Activated gamma-delta T cell treated with Interleukin-2 at 50 U/mL for 16 hours (primary cell): ENCODE measurements at places on chromosomes 2 and 18.

DNA sequence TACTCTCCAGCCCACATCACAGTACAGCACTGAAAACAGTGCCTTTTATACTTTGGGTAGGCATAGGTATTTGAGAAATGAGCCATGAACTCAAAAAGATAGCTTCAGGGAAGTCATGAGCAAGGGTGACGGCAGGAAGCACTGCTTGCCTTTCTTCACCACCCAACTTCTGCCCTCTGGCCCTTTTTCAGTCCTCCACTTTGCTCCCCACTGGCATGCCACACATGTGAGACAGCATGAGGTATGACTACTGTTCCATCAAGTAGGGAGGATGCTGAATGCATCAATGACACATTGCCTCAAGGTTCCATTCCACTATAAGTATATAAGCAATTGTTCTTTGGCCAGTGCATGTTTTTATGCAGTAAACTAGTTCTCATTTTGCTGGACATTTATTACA lies 373.0 kb downstream of the NRXN1 start:
- no peak for DNase-seq

DNA sequence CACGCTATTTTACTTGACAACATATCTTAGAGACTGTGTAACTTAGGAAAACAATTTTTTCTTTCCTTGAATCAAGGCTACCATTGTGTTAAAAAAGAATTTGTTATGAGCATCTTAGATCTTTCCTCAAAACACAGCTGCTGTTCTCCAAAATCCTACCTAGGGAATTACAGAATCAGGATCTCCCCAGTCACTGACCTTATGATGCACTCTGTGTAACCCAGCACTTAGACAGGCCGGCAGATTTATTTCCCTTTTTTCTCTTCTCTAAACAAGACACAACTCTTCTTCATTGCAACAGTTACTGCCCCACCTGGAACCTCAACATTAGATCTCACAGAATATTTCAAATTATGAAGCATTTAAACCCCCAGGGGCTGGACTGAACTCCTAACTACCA lies 13.5 kb upstream of the C2orf15 start:
- no peak for DNase-seq

GRCh38 chr2:133072837-133073694 lies 403.1 kb upstream of the LYPD1 start:
- DNase-seq = no peak

GRCh38 chr2:187477051-187477450 lies 29.0 kb upstream of the CALCRL start:
- DNase-seq = no peak

DNA sequence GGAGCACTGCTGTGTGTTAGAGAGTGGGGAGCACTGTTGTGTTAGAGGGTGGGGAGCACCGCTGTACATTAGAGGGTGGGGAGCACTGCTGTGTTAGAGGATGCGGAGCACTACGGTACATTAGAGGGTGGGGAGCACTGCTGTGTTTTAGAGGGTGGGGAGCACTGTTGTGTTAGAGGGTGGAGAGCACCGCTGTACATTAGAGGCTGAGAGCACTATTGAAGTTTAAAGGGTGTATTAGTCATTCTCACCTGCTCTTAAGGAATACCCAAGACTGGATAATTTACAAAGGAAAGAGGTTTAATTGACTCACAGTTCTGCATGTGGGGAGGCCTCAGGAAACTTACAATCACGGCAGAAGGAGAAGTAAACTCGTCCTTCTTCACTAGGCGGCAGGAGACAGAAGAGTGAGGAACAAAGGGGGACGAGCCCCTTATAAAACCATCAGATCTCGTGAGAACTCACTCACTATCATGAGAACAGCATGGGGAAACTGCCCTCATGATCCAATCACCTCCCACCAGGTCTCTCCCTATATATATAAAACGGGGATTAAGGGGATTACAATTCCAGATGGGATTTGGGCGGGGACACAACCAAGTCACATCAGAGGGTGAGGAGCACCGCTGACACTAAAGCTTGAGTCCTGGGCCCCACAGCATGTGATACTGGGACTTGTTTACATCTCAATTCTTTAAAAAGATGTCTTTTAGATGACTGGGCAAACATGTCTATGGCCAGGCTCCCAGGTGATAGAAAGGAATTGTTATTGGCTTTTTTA lies 19.5 kb upstream of the AGXT start:
- no peak for DNase-seq

- no peak for DNase-seq
Measured at GRCh38 chr2:164479460-164479859, 141.8 kb downstream of the GRB14 start.

GRCh38 chr2:42192010-42192373 lies 22.8 kb downstream of the EML4 start:
- DNase-seq = no peak

DNA sequence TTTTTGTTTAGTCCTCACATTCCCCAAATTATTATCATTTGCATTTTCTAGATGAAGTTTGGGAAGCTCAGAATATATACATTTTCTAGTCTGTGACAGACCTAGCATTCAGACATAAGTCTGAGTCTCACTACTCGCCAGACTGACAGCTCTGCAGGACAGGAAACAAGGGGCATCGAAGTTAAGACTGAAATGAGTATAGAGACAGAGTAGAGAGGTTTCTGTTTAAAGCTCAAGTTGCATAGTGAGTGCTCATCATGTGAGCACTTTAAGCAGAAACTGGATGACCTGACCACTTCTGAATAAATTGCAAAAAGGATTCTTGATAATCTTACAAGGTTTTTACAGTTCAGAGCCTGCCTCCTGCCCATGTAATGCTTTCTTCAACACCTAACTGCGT lies 1.1 kb downstream of the HADHB start:
- no peak for DNase-seq

DNA sequence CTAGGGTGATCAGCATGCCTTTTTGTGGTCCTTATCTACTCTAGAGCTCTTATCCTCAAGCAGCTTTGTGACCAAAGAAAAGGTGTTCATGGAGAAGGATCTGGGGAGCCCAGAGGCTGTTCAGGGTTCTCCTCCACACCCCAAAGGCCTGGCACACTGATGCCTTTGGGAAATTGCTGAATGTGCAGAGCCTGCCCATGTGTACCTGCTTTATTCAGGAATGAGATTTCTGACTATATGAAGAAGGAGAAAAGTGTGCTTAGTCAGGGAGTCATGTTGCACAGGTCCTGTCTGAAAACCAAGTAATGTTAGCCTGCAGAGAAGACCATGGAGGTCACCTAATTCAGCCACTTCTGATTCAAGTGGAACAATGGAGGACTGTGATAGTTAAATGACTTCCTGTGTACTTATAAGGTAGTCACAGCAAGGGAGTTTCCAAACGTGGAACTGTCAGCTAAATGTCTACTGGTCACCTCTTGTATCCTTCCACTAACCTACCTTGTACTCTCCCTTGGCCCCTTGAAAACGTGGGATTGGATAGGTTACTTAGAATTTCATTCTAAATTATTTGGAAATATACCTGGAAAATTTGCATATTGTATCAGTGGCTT lies 81.3 kb downstream of the LIMS1 start:
- no peak for DNase-seq

- DNase-seq = no peak
Measured at GRCh38 chr2:10169053-10169578, 46.6 kb downstream of the RRM2 start.

- DNase-seq = no peak
Measured at GRCh38 chr2:217250013-217250524, 390.2 kb upstream of the TNP1 start.

- DNase-seq = no peak
Measured at GRCh38 chr2:207334624-207335371, 169.1 kb upstream of the KLF7 start.

- DNase-seq = no peak
Measured at GRCh38 chr2:207338610-207339009, 172.9 kb upstream of the KLF7 start.

DNA sequence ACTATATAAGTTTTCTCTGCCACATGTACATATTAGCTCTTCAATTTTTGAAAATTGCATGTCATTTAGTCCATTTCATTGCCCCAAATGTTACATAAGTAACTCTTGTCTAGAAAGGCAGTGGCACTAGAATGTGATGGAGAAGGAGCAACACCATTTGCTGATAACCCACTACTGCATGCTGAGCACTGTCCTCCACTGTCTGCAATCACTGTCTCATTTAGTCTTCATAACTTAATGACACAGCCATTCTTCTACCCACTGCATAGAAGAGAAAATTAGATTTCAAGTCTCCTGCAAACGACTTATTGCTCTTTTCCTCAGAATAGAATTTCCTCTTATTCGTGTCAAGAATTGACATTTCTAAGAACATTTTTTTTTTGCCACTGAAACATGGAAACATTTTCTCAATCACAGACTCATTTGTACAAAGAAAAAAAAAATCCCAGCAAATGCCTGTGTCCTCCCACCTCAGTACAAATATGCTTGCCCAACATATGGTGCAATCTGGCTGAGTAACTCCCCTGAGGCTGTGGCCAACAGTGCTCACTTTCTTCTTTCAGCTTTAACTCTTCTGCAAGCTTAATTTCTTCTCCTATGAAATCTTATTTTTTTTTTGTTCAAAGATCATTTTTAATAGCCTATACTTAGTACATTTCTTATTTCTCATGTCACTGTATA lies 768.6 kb upstream of the HS6ST1 start:
- DNase-seq = no peak

DNA sequence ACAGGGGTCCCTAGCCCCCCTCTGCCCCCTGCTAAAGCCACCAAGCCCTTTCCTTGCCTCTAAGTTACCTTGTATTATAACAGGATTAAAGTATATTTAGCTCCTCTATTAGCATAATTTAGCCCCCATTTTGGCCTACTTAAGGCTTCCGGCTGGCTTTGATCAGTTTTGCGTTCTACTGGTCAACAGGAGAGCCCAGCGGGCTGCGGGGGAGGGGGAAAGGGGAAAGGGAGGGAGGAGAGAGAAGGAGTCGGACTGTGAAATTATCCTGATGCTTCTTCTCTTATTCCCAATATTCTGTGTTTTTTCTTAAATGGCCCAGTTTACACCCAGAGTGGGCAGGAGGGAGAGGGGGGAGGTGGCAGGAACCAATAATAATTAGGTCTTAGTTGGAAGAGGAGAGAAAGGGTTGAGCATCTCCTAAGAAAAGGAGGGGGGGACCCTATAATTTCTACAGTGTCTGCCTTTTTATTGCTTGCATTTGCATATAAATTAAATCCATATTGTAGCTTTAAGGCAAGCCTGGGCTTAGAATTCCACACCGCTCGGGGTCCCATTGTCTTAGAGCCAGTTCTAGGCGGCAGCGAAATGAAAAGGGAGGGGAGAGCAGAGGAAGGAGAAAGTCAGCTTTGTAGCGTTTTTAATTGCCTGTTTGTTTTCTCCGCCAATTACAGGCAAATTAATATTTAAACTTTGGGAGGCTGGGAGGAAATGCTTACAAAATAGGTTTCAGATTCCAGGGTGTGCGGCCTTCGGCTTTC lies 39.6 kb downstream of the EN1 start:
- DNase-seq = no peak

- DNase-seq = no peak
Measured at GRCh38 chr2:188076149-188077056, 215.3 kb upstream of the GULP1 start.

DNA sequence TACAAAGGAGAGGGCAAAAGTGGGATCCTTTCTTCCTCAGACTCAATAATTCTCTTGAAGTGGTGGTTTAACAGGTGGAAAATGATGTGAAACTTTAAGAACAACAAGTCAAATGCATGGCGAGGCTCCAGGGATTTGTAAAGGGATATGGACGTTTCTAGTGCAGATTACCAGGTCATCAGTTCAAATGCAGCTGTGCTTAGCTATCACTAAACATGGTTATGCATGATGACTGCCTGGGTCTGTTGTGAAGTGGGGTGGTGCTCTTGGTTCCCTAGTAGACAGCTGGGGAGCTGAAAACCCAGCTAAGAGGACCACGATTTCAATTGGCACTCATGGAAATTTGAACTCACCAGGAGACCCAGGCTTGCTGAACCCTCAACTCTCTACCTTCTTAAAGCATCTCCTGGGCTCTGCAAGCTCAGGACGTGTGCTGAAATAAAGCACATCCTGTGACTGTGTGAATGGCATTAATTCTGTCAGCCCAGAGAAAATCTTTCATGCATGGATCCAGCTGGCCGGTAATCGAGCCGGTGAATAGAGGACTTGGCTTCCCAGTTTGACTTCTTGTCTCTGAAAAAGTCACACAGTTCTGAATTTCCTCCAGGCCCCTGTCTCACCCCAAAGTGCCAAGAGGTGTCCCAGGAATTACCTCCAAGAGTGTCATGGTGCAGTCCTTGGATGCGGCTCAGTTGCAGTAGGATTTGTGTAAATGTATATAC lies 146.1 kb downstream of the MTX2 start:
- DNase-seq = no peak

DNA sequence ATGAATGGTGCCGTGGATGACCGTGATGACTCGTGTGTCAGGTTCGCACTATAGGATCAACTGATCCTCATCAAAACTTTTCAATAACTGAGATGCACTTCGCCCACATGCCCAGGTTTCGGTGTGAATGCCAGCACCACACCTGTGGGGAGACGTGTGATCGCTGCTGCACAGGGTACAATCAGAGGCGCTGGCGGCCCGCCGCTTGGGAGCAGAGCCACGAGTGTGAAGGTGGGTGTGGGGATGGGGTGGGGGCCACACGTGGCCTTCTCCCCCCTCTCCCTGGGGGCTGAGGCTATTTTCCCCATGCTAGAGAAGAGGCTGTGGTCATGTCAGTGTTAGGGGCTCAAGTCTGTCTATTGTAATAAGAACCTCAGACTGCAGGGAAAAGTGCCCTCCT lies 69.0 kb downstream of the LAMA3 start:
- no peak for DNase-seq

DNA sequence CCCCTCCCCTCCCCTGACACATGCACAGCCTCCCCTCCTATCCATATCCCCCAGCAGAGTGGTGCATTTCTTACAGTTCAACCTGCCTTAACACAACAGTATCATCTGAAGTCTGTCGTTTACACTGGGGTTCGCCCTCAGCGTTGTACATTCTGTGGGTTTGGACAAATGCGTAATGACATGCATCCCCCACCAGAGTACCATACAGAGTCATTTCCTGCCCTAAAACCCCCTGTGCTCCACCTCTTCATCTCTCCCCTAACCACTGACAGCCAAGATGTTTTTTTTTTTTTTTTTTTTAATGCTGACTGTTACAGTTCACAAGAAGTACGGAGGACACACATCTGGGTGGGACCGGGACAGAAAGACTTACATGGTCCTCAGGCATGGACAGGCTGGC lies 22.6 kb downstream of the POMC start:
- DNase-seq = no peak
